ENCODE measurements at places on chromosomes 16 and 17.

- DNase-seq = no peak
Measured at GRCh38 chr17:36535669-36536081, 888 bp downstream of the PIGW start.

DNA sequence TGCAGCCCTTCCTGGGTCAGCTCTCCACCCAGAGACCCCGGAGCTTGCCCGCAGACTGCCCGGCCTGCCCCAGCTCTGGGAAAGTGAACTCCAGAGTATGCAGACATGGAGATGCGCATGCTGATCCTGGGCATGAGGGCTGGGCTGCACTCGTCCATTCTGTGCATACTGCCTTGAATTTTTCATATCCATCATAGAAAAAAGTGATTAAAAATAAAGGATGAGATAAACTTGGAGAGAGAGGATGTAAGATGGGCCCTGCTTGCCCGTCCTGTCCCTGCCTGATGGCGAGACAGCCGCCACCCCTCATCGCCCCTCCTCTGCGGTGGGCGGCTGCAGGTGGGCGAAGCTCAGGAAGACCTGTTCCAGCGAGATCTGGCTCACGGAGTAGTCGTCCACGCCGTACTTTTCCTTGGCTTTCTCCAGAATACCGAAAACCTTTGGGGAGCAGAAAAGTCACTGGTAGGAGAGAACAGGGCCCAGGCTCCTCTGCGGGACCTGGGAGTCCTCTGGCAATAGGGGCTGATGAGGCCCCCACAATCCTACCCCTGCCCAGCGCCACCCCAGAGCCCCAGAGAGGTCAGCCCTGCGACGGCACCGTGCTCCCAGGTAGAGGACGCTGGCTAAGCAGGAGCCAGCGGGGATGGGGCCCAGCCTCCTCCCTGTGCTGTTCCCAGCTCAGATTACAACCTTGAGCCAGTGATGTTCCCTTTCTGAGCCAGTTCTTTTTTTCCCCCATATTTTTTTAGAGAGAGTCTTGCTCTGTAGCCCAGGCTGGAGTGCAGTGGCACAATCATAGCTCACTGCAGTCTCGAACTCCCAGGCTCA lies 8.7 kb upstream of the RNPS1 start:
- DNase-seq = no peak

GRCh38 chr17:74480290-74480689 lies 13.9 kb downstream of the CD300A start:
- no peak for DNase-seq

- DNase-seq = no peak
Measured at GRCh38 chr17:35795007-35795870, at the start of gene MMP28. Gene MMP28, minus strand, starts transcription at chr17:35795641. Its CDS starts 264 bp downstream, at chr17:35795377.

GRCh38 chr17:2954898-2955445 lies 108.4 kb downstream of the OR1D5 start:
- no peak for DNase-seq

DNA sequence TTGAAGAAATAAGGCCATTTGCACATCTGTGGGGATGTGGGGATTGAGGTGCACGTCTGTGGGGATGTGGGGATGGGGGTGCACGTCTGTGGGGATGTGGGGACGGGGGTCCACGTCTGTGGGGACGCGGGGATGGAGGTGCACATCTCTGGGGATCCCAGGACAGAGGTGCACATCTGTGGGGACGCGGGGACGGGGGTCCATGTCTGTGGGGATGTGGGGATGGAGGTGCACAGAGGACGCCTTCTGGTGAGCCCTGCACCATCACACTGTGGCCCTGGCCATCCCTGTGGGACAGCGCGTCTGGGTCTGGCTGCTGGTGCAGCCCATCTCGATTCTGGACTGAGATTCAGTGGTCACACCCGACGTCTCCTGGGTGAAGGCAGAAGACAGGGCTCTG lies 161.4 kb downstream of the LAT start:
- DNase-seq = no peak

- DNase-seq = no peak
Measured at GRCh38 chr17:6599364-6599763, 41.1 kb downstream of the KIAA0753 start.

GRCh38 chr16:15464401-15465186 lies 30.2 kb downstream of the BMERB1 start:
- no peak for DNase-seq

DNA sequence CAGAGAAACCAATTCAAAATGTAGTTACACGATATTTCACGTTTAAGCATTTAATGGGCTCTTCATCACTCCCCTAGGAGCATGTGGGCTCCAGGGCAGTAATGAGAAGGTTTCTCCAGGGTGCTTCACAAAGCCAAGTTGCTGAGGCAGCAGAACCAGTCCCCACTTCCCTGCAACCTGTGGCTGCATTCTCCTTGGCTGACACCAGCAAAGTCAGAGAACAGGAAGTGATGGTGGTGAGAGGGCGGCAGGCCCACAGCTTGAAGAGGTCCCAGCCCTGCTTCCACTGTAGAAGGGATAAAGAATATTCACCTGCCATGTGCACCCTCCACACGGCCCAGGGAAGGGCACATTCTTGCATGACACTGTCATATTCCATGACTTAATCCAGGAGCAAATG lies 133.2 kb downstream of the CBLN1 start:
- DNase-seq = no peak

GRCh38 chr16:30967795-30968194 lies 10.2 kb downstream of the SETD1A start:
- no peak for DNase-seq

GRCh38 chr17:57086069-57086930 lies 1.3 kb downstream of the AKAP1 start:
- no peak for DNase-seq

GRCh38 chr16:88613911-88614817 lies 24.2 kb upstream of the IL17C start:
- DNase-seq = no peak

GRCh38 chr16:2717383-2718263 lies 2.4 kb downstream of the PRSS27 start:
- no peak for DNase-seq

DNA sequence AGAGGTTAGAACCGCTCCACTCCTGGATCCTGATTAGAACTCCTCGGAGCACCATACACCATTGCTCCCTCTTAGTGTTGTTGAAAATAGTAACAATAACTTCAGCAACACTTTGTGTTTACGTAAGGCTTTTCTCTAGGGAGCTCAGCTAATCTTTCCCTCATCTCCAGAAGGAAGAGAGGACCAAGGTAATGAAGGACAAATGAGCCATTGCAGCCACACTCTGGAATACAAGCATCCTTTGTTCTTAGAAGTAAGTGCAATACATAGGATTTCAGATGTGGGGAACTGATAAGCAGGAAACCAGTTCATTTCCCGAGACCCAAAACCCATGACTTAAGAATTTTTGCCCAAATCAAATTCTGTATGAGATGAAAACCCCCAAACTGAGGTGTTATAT lies 22.9 kb upstream of the ZNF652 start:
- no peak for DNase-seq

- no peak for DNase-seq
Measured at GRCh38 chr17:46878055-46878454, 26.7 kb downstream of the WNT9B start.

GRCh38 chr17:72515291-72516065 lies 394.7 kb downstream of the SOX9 start:
- DNase-seq = no peak

- DNase-seq = no peak
Measured at GRCh38 chr16:66598111-66598510, 6.4 kb upstream of the CMTM3 start.

DNA sequence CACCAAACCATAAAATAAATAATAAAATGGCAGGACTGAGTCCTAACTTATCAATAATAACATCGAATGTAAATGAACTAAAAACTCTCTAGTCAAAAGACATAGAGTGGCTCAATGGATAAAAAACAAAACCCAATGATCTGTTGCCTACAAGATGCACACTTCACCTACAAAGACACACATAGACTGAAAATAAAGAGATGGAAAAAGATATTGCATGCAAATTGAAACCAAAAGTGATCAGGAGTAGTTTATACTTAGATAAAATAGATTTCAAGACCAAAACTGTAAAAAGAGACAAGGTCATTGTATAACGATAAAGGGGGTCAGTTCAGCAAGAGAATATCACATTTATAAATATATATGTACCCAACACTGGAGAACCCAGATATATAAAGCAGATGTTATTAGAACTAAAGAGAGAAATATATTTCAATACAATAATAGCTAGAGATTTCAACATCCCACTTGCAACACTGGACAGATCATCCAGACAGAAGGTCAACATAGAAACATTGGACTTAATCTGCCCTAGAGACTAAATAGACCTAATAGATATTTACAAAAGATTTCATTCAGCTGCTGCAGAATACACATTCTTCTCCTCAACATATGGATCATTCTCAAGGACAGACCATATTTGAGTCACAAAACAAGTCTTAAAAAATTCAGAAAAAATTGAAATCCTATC lies 29.8 kb downstream of the SLC47A2 start:
- DNase-seq = no peak

DNA sequence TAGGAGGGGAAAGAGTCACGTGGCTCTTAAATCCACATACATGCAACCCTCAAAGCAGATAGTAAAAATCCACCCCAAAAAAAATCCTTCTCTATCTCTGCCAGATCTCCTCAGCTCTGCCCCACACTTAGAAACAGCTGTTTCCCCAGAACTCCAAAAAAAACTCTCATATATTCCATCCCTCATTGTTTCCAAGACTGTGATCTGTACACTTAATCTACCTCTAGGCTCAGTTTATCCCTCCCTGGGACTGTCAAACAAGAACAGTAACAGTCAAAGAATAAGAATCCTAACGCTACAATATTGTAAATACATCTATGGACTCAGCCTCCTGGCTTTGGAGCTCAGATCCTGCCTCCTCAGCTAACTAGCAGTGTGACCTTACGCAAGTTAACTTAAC lies 11.6 kb downstream of the CUEDC1 start:
- DNase-seq = no peak

GRCh38 chr17:77778636-77779489 lies 179.6 kb upstream of the TNRC6C start:
- DNase-seq = no peak

DNA sequence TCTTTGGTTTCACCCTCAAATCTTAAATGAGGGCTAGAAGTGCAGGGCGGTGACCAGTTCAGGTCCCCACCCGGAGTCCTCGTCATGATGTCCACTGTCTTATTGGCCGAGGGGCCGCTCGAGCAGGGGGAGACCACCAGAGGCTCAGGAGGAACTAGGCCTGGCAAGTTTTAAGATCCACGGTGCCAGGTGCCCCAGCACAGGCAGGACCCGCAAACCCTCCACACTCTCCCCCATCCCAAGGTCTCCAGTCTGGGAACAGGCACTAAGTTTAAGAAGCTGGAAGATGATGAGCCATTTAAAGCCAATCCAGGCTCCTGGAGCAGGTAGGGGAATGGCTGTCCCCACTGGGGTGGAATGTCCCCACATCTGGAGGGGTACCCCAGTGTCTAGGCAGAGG lies 4.1 kb downstream of the DLX3 start:
- no peak for DNase-seq

DNA sequence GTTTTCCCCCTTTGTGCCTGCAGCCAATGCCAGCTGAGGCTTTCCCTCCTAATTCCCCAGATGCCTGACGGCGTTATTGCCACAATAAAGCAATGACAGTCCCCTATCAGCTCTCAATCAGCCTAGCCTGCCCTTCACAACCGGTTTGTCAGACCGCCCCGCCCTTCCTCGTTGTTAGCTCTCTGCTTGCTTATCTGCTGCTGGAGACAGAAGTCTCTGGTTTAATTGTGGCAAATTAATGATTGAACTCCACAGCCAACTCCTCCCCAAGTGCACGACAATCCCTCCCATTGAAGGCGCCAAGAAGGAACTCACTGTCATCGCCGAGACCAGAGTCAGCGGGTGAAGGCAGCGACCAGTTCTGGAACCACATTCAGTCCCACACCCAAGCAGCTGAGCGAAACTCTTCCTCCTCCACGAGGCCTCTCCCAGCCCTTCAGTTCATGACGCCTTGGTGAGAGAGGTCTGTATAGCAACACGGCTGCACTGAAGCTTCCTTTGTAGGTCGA lies 474.4 kb downstream of the SLC39A11 start:
- peak; percentile 56 for DNase-seq

- DNase-seq = no peak
Measured at GRCh38 chr17:74525781-74526288, 5.4 kb downstream of the CD300LB start.

DNA sequence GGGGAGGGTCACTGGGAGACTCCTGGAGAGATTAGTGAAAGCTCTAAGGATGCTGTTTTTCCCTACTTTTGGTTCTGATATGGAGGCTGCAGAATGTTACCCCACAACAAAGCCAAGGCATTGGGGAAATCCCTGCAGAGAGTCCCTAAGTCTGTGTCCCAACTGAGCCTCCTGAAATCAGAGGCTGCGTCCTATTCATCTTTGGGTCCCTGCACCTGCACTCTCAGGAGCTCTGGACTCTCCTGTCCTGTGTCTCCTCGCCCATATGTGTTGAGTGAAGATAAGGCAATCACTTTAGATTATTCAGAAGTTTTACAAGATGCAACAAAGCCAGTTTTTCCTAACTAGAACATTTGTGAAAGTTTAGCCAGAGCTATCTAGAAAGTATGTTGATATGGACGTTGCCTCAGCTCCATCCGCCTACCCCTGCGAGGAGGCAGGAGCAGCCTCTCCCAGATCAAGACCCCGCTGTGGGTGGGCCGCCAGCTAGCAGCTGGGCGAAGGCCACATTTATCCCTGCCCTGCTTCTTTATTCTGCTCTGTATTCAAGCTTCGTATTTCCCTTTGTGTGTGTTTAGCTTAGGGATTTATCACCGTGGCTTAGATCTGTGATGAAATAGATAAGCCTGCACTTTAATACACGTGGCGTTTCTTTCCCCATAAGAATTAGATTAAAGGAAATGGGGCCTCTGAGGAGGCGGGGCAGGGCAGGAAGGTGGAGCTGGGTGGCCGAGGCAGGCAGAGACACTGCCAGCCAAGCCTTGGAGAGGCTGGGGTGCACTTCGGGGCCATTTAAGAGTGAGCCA lies 37.4 kb downstream of the SHISA6 start:
- no peak for DNase-seq

GRCh38 chr16:79765431-79765830 lies 164.9 kb upstream of the MAF start:
- no peak for DNase-seq

Data from NCI-H2227 treated with DMSO at 0.1 percent for 48 hours (cell line).